ENCODE measurements at places on chromosomes 5 and 9.

GRCh38 chr9:117286245-117286644, 128.6 kb downstream of the ASTN2 start:
- DNase-seq = no peak

DNA sequence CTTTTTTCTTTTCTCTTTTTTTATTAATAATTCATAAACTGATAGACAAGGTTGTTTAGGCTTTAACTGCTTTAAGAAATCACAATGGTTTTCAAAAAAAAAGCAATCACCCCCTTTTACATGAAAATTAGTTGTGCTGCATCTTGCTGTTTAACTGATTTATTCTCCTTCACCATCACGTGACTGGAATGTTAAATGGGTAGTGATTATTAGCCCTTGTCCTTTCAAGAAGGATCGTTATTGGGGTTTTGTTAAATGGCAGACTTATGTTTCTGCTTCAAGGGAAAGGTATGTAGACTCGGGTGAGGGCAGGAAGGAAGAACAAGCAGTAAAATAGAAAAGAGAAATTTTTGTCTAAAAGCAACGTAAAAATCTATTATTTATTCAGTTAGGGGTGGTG, 175.6 kb upstream of the TLE4 start:
- DNase-seq = no peak

GRCh38 chr5:142498298-142498697, 173.5 kb upstream of the SPRY4 start:
- no peak for DNase-seq

DNA sequence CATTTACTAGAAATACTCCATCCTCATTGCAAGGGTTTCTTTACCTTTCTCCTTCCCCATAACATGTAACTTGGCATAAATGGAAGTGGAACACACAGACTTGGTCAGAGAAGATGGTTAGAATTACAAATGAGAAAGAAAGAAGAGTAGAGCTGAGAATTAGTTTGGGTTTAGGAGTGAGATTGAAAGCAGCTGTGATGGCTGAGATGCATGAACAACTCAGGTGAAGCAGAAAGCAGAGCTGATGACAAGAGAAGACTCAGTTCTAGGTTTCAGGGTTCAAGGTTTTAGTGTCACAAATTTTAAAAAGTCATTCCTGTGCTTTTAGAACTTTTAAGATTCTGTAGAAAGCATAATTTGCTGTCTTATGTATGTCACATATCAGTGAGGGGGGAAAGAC, 54.0 kb downstream of the TMEM161B start:
- DNase-seq = no peak

GRCh38 chr5:135087950-135088349, 53.9 kb upstream of the PITX1 start:
- DNase-seq = no peak

Measured in A172 (cell line).